ENCODE measurements at places on chromosomes 1 and 21. TPM values are rescaled to one million over a fixed set of nuclear protein-coding genes. Genes with fewer than 3 reads are reported as not detected.

Gene MIXL1
- 1.1 TPM for polyA plus RNA-seq

Gene MEX3A
- 35.1 TPM for polyA plus RNA-seq

DNA sequence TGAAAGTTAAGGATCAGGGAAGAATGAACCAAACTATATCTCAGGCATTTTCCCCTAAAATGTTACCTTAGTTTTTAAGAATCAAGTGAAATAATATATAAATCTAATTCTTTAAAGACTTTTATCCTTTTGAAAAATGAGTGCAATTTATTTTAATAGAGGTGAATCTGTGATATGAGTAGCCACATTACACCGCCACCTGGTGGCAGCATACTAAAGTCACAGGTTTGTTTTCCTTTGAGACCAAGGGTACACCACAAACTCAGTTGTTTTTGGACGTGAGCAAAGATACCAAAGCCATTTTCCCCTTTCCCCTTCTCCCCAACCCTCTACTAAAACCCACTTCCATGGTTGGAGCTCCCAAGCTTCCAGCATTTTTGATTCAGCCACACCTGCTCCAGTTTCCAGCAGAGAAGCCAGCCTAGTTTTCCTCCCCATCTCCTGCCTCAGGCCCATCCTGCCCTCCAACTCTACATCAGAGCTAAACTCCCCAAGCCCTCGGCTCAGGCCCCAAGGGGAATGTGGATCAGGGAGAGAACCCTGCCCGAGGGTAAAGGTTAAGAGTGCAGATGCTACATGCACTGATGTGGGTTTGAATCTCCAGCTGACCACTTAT is 22.9 kb upstream of the LDLRAP1 start:
- H3K4me3 ChIP-seq, result no peak overlapping the region
- peaks cover 5% of the 10 kb centered on the region for H3K4me1 ChIP-seq
- H3K27ac ChIP-seq, result no peak overlapping the region
- no peak for DNase-seq
- H3K36me3 ChIP-seq, result no peaks in the 10 kb centered on the region

GRCh38 chr1:217425422-217425821 is 205.5 kb downstream of the GPATCH2 start:
- peaks cover 2% of the 10 kb centered on the region for H3K4me1 ChIP-seq
- H3K27me3 ChIP-seq, result no peaks in the 10 kb centered on the region
- peak; percentile 63 for DNase-seq
- H3K27ac ChIP-seq, result no peak overlapping the region
- no peak overlapping the region for H3K4me3 ChIP-seq
- no peaks in the 10 kb centered on the region for H3K36me3 ChIP-seq

DNA sequence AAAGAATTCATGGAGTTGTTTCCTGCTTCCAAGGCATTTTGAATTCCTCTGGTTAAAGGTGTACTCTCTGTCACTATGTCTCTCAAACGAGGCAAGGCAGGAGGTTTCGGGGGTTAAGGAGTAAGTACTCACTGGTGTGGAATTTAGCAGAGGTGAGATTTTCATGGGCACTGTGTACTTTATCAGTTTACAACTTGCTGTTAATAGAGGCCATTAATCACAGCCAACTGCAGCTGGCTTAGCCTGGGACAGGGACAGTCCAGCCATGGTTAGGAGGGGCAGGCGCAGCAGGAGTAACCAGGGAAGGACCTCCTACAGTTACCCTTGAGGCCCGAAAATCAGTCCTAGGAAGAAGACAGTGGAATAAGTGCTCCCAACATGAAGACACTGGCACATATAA is 18.1 kb upstream of the TMEM9 start:
- H3K27ac ChIP-seq, result no peak overlapping the region
- H3K27me3 ChIP-seq, result no peaks in the 10 kb centered on the region
- DNase-seq, result no peak
- no peak overlapping the region for H3K4me3 ChIP-seq
- H3K4me1 ChIP-seq, result peaks cover 9% of the 10 kb centered on the region

DNA sequence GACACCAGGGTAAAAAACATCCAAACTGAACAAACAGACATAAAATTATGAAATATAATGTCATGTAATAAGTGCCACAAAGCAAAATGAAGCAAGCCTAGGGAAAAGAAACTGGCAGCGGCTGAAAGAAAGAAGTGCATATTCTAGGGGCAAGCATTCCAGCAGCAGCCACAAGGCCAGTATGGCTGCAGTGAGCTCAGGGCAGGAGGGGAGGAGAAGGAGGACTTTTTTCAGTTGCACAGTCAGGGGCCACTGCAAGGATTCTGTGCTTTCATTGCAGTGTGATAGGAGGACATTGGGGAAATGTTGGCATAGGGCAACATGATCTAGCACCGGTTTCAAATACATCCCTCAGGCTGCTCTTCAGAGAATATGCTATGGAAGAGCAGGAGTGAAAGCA is 263.8 kb downstream of the NEGR1 start:
- no peak overlapping the region for H3K4me3 ChIP-seq
- no peaks in the 10 kb centered on the region for H3K36me3 ChIP-seq
- no peak overlapping the region for H3K27ac ChIP-seq
- H3K27me3 ChIP-seq, result no peaks in the 10 kb centered on the region
- no peak for DNase-seq

DNA sequence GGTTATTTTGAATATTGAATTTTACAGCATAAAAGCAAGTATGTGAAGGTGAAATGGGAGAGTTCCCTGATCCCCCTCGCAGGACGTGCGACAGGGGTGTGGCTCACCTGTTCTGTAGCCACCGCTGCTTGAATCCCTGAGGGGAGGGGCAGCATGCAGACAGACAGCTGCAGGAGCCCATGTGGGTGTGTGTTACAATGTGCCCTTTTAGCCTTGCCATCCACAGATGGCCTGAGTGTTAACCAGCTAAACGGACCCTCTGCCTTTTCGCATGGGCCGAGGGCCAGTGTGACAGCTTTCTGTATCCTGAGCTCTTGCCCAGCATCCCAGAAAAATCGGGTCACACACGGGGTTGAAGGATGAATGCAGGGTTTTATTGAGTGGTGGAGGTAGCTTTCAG is 43.3 kb downstream of the JAM2 start:
- peaks cover 3% of the 10 kb centered on the region for H3K4me1 ChIP-seq
- DNase-seq, result no peak
- H3K4me3 ChIP-seq, result no peak overlapping the region
- H3K27ac ChIP-seq, result no peak overlapping the region
- no peaks in the 10 kb centered on the region for H3K27me3 ChIP-seq

GRCh38 chr1:202837746-202838262 is 27.1 kb downstream of the PCAT6 start:
- H3K4me3 ChIP-seq, result no peak overlapping the region
- DNase-seq, result no peak
- no peak overlapping the region for H3K27ac ChIP-seq
- H3K4me1 ChIP-seq, result peaks cover 6% of the 10 kb centered on the region
- no peaks in the 10 kb centered on the region for H3K36me3 ChIP-seq

GRCh38 chr1:66439031-66439740 is 94.8 kb upstream of the SGIP1 start:
- H3K4me3 ChIP-seq, result no peak overlapping the region
- no peaks in the 10 kb centered on the region for H3K4me1 ChIP-seq
- no peak for DNase-seq
- no peaks in the 10 kb centered on the region for H3K27me3 ChIP-seq

DNA sequence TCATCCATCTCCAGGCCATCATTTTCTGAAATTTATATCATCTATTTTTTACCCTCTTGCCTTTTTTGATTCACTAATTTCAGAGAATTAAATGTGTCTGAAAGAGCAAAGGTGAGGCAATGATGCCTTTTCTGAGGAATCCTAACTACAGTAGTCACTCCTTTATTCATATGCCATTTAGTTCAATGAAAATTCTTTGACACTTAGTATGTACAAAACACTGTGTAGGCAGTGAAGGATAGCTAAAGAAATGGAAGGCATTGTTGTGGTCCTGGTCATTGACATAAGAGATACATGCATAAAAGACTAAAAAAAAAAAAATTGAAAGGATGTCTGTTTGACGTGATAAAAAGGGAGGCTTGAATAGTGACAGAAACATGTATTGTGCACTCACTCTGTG is 171.9 kb upstream of the BEND5 start:
- peaks cover 7% of the 10 kb centered on the region for H3K4me1 ChIP-seq
- DNase-seq, result no peak
- H3K36me3 ChIP-seq, result no peaks in the 10 kb centered on the region
- no peak overlapping the region for H3K4me3 ChIP-seq
- H3K27me3 ChIP-seq, result no peaks in the 10 kb centered on the region
- H3K27ac ChIP-seq, result no peak overlapping the region

GRCh38 chr1:64320007-64320406 is 116.6 kb downstream of the UBE2U start:
- no peaks in the 10 kb centered on the region for H3K27me3 ChIP-seq
- H3K36me3 ChIP-seq, result no peaks in the 10 kb centered on the region
- no peaks in the 10 kb centered on the region for H3K4me1 ChIP-seq
- H3K4me3 ChIP-seq, result no peak overlapping the region
- H3K27ac ChIP-seq, result no peak overlapping the region
- no peak for DNase-seq
